ENCODE measurements at places on chromosomes 16 and 17.

- peak; percentile 33 for DNase-seq
These were observed 16.4 kb downstream of the RAD51D start for GRCh38 chr17:35103271-35103670.

DNA sequence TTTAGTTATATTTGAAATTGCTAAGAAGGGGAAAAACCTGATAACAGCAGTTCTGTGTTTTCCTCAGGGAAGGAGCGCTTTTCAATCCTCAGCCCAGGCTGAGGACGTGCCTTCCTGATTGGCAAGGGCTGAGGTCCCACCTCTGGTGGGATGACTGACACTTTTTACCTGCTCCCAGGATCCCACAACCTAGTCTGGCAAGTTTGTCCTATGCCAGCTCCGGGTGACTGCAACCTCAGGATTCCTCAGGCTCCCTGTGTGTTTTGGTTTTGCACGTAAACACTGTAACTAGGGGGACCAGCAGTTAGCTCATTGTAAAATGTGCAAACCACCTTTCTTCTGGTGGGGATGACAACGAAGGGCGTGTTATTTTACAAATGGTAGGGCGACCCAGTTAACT lies 7.5 kb downstream of the MARCHF10 start:
- no peak for DNase-seq

DNA sequence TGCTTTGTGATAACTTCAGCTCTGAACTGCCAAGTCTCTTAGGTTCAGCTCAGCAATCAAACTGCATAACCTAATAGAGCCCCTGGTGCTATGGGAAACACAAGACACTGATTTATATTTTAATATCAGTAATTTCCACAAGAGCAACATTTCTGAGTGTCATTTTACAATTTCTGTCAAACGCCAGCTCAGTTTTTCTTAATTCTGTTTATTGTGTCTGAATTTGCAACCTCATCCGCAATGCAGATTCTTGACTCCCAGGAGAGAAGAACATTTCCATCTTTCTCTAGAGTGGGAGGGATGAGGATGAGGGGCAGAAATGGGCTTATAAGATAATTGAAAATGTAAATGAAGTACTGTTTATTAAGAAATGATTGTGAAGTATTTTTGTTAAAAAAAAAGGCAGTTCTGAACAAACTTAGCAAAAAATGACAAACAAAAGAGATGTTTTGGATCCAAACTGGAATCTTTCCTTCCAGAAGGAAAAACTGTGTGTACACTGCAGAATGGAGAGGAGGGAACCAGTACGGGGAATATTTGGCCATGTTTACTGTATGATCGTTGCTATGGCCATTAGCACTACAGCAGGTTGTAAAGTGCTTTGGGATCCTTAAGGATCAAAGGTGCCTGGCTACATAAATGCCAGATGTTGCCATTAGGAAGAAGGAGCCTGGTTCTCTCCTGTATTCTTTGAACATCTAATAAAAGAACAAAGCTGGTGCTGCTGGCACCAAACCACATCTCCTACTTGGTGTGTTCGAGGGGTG lies 7.4 kb upstream of the PMFBP1 start:
- no peak for DNase-seq

GRCh38 chr16:1940273-1941161 lies 2.5 kb downstream of the MSRB1 start:
- DNase-seq, result no peak

DNA sequence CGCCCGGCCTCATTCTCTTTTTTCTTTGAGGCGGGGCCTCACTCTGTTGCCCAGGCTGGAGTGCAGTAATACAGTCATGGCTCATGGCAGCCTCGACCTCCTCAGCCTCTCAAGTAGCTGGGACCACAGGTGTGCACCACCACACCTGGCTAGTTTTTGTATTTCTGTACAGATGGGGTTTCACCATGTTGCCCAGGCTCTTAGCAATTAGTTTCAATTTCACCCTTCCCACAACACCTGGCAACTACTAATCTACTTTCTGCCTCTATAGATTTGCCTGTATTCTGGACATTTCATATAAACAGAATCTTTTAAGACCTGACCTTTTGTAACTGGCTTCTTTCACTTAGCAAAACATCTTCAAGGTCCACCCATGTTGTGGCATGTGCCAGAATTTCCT lies 8.0 kb upstream of the NT5M start:
- no peak for DNase-seq

DNA sequence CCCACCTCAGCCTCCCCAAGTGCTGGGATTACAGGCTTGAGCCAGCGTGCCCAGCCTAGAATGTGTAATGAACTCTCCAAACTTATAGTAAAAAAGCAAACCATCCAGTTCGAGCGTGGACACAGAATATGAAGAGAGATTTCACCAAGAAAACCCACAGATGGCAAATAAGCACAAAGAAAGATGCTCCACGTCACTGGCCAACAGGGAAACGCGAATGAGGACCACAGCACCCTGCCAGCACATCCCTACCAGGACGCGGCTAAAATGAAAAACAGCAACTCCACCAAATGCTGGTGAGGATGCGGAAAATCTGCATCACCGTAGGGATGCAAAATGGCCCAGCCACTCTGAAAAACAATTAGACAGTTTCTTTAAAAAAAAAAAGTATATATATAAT lies 1.4 kb downstream of the MVD start:
- DNase-seq, result no peak

- no peak for DNase-seq
These were observed 3.3 kb upstream of the COG1 start for GRCh38 chr17:73189417-73190099.
